ENCODE measurements at places on chromosomes 7 and 10. TPM values are rescaled to one million over a fixed set of nuclear protein-coding genes. Genes with fewer than 3 reads are reported as not detected.

- DNase-seq, result no peak
Observed at GRCh38 chr10:27536437-27536836, 32.3 kb downstream of the RAB18 start.

DNA sequence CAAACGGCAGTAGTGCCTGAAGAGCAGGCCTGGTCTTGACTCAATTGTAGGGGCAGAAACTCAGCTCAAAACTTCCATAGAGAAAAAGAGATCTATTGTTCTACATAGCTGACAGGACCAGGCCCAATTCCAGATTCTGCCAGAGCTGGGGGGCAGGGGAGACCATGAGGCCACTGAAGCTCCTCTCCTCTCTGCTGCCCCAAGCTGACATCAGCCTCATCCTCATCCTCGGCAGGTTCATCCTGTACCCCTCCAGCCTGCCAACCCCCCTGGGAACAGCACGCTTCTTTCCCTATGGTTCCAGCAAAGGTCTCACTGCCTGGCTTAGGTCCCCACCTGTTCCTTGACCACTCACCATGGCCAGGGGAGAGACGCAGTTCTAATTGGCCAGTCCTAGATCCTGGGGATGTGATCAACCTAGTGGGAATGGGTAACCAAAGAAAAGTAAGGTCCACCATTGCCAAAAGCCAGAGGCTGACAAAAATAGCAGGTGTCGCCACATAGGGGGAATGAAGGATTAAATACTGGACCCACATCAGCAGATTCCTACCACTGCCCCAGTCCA lies 42.9 kb downstream of the CCDC3 start:
- no peak for DNase-seq

GRCh38 chr10:87695074-87695473 lies 35.4 kb downstream of the PAPSS2 start:
- DNase-seq, result no peak

GRCh38 chr7:43615558-43616145 lies 32.7 kb downstream of the STK17A start:
- no peak for DNase-seq

- peak; percentile 81 for DNase-seq
Observed at GRCh38 chr10:22988581-22989360, 60.9 kb downstream of the ARMC3 start.

DNA sequence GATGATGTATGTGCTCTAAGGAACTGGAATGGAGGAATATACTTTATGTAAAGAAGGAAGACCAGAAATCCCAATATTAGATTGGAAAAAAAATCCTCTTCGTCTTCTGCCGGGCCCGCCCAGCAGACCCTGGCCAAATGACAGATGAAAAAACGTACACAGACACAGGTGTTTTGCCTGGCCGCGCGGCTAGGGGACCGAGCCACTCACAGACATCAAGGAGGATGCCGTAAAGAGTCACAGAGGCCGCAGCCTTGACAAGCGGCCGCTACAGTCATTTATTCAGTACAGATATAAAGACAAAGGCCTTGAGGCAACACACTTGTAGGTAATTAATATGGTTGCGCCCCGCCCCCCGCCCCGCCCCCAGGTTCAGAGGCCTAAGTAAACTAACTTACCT lies 594.1 kb downstream of the GRM8 start:
- DNase-seq, result no peak

DNA sequence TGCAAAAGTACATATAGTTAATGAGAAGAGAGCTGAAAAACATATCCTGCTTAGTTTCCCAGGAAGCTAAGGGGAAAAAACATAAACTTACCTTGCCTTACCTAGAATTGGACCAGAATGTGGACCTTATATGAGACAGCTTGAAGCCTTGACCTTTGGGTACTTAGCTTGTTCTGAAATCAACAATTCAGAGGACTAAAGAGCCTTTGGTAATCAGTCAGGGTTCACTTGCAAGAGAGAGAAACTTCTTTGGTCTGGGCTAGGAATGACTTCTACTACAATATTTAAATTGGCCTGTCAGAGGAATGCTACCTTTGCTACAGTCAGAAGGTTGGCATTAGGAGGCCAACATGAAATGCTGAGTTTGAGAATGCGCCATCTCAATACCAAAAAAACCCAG lies 24.9 kb downstream of the SAMD8 start:
- DNase-seq, result no peak

GRCh38 chr7:12107841-12108254 lies 103.2 kb upstream of the TMEM106B start:
- no peak for DNase-seq

Gene OR6B1
- total RNA-seq, result not detected

Gene MOGAT3
- total RNA-seq, result not detected

Gene LIPK
- total RNA-seq, result not detected
